MG63 (cell line): ENCODE measurements at places on chromosomes 6 and 20. TPM values are rescaled to one million over a fixed set of nuclear protein-coding genes. Genes with fewer than 3 reads are reported as not detected.

Gene KCNK16
- total RNA-seq: not detected in 2 replicates

GRCh38 chr6:111551521-111552231 lies 54.0 kb downstream of the TRAF3IP2 start:
- no peak for DNase-seq

Gene MAFB
- 0.52 and 2.6 TPM in 2 replicates for total RNA-seq

Gene NKX2-2
- total RNA-seq: 3.1 and 8.1 TPM in 2 replicates

- no peak for DNase-seq
Measured at GRCh38 chr6:4451718-4452117, 316.3 kb upstream of the ECI2 start.

Gene EFCAB8
- total RNA-seq: not detected in 2 replicates

GRCh38 chr20:905396-905961 lies 10.7 kb downstream of the ANGPT4 start:
- no peak for DNase-seq
